ENCODE measurements at places on chromosomes 6 and 20.

DNA sequence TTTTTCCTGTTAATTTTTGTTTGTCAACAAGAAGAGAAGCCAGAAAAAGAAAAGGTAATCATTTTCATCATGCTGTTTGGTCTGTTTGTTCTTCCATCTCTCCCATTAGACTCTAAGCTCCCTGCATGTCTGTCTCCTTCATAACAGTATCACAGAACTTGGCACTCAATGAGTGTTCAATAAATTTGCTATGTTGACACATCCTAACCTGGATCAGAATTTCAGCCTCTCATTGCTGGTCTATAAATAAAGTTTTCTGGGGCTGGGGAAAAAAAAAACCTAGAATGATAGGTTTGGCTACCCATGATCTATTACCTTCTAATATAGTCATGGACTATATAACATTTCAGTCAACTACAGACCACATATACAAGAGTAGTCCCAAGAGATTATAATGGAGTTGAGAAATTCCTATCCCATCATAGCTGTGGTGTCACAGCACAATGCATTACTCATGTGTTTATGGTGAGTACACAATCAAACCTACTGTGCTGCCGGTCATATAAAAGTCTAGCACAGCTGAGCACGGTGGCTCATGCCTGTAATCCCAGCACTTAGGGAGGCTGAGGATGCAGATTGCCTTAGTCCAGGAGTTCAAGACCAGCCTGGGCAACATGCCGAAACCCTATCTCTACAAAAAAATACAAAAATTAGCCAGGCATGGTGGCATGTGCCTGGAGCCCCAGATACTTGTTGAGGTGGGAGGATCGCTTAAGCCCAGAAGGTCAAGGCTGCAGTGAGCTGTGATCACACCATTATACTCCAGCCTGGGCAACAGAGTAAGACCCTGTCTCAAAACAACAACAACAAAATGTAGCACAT is 5.9 kb downstream of the NUDT3 start:
- no peak for DNase-seq

DNA sequence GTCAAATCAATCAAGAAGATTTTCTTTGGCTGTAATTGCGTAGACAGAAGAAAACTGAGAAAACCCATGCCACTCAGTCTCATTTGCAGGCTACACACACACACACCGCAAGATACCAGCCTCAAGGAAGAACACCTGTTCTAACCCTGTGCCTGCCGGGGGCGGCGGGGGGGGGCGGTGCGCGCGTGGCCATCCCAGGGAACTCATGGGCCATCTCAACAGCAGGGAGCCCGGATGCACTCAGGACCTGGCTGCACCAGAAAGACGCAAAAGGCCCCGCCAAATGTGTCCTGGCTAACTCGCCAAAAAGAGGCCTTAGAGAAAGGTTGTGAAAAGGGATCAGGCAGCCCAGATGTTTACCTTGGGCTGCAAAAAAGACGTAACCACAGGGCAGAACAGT is 2.1 kb downstream of the B3GAT2 start:
- DNase-seq = no peak

DNA sequence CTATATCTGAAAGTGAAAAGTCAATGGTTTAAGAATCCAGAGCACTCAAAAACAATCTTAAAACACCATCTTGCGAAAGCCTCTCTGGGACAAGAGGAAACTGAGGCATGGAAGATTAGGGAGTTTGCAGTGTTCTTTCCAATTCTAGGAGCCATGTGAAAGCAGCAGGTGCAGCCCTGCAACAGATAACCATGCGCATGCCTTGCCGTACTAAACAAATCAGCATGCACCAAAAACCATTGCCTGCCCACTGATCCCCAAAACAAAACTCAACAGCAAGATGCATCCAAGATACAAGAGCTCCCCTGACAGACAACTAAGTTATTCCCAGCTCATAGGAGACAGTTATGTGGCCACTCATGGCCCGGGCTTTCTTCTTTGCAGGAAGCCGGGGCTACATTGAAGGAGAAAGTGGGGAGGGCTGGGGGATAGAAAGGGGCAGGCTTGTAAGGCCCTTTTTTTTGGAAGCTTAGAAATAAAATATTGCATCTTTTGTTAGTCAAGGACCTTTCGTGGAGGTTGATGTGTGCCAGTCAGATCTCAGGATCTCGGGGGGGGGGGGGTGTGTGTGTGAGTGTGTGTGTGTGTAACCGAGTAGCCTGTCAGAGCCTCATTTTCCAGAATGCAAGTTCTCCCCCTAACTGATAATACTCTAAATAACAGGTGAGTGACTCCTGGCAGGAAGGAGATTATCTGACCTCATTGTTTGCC is 178.4 kb downstream of the MBOAT1 start:
- DNase-seq = no peak

DNA sequence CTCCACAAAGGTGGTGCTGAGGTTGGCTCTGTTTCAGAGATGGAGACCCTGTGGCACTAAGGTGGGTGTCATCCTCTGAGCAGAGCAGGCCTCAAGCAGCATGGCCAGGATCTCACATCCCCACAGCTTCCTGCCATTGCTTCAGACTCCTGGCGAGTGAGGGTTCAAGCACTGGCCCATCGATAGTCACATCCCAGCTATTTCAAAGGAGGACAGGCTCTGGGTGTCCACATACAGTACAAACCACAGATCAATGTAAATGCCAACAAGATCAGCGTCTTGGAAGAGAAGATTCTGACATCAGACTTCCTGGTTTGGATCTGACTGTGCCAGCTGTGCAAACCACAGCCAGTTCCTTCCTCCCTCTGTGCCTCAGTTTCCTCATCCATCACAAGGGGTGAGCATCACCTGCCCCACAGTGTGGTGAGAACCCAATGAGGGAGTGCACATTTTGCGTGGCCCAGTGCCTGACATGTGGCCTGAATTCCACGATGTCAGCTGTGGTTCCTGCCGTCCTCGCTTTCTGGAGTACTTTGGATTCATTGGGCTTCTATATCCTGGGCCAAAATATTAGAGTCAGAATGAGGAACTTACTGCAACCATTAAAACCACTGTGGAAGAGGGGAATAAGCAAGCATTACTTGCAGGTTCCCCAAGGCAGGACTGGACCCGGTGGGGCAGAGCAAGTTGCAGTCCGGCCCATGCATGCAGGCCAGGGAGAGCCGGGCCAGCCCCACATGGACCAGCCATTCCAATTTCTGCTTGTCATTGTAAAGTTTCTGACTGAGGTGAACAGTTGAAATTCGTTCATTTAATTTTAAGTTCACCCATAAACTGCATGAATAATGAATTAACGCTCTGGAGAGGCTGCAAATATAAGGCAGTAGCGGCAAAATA is 236.0 kb downstream of the TTLL2 start:
- no peak for DNase-seq

- DNase-seq = no peak
Measured at GRCh38 chr6:25934156-25934555, 3.7 kb upstream of the SLC17A2 start.

GRCh38 chr6:143498428-143498827 is 13.1 kb downstream of the FUCA2 start:
- DNase-seq = no peak
